ENCODE measurements at places on chromosomes 7 and 10. TPM values are rescaled to one million over a fixed set of nuclear protein-coding genes. Genes with fewer than 3 reads are reported as not detected.

DNA sequence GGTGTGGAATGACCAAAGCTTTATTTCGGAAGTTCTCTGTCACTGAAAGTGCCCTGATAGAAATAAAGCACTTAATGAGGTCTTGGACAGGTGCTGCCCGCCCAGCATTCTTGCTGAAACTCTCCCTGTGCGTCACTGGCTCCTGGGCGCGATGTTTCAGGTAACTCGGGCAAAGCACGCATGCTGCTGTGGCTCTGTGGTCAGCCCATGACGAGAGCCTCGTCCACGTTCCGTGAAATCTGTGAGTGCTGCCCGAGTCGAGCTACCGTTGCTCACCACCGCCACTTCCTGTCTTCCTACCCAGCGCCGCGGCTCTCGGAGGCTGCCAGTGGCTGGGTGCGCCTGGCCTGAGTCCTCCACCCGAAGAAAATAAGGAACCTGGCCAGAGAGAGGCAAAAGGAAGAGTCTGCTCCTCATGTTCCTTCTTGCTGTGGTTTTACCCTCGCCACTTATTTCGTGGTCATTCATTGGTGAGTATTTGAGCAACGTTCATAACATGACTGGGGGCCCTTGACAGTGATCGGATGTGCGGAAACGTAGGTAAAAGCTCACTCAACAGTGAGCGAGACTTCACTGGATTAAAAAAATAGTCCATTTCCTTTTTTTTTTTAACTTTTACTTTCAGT is 95.5 kb downstream of the MAP3K8 start:
- peak; percentile 63 for DNase-seq

- no peak for DNase-seq
Observed at GRCh38 chr10:4501306-4501705, 324.7 kb upstream of the AKR1E2 start.

DNA sequence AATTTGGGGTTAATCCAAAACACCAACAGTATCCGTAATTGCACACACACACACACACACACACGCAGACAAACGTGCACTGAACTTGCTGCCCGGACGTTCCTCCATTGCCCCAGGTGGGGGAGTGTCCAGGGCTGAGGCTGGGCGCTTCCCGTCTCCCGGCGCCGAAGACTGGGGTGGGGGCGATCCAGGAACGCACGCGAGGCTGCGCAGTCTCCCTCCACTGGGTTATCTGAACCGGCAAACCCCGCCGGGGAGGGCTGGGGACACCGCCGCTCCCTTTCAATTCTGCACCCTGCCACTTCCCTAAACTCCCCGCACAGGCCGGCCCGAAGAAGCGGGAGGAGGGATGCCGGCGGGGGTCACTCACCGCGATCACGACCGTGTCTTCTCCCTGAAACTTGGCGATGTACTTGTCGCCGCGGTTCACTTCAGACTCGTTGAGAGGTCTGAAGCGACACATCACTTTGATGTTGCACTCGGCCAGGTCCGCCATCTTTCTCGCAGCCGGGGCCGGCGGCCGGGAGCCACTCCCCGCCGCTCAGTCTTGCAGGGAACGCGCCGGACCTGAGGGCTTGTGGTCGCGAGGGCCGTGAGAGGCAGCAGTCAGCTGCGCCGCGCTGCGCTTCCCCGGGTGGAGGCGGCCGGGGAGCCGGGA is 618 bp downstream of the KIF5B start:
- peak; percentile 72 for DNase-seq

DNA sequence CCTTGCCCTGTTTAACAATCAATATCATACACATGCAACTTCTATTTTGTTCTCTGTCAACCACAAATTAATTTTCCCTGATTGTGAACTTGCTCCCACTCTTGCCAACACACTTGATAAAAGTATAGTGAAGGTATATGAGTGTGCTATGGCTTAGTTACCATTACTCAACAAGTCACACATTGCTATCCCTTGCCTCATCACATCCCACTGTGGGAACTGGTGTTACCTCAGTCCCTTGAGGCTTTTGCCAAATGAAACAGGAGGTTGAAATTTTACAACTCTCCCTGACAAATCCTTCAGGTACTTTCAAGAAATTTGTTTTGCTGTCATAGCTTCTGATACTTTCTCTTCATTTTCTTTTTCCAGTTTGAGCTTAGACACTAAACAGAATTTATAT is 472.5 kb upstream of the SEMA3D start:
- no peak for DNase-seq

DNA sequence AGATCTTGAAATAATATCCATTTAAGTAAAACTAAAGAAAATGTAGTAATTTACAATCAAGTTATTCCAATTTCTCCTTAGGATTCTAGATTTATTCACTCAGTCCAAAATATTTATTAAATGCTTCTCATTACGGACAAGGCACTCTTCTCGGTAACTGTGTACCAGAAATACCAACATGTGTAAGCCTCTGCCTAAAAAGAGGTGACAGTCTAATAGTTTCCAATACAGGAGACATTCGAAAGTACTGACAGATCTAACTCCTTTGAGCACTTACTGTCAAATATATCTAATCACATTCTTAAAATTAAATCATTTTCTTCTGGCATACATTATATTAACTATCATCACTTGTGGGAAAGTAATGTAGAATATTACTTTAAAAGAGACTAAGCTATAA is 26.9 kb downstream of the TMEM168 start:
- no peak for DNase-seq

DNA sequence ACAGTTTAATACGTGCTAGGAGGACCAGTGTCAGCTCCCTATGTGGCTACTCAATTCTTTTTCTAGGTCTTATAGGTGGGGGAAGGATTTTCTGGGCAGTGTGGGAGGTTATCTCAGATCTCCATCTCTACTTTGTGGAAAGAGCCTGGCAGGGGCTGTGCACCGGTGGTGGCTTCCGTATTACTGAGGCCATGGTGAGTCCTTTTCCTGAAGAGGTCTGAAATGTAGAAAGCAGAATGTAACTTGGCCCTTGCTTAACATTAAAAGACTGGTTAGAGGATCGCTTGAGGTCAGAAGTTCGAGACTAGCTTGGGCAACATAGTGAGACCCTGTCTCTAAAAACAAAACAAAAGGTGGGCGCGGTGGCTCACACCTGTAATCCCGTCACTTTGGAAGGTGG is 2.7 kb upstream of the TPST1 start:
- no peak for DNase-seq

DNA sequence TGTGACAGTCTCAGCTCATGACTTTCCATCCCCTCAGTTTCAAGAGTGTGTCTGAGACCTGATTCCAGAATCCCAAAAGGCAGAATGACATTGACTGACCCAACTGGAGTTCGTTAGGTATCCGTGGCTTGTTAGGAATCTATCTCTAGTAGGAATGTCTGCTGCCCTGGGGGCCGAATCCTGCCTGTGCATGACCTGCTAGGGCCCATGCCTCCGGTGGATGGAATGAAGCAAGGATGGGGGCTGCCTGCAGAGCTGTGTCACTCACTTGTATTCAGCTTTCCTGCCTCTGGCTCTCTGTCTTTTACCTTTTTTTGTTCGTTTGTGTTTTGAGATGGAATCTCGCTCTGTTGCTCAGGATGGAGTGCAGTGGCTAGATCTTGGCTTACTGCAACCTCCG is 129.5 kb downstream of the SDK1 start:
- DNase-seq = no peak

GRCh38 chr10:14567421-14567820 is 207.3 kb downstream of the FAM107B start:
- no peak for DNase-seq

DNA sequence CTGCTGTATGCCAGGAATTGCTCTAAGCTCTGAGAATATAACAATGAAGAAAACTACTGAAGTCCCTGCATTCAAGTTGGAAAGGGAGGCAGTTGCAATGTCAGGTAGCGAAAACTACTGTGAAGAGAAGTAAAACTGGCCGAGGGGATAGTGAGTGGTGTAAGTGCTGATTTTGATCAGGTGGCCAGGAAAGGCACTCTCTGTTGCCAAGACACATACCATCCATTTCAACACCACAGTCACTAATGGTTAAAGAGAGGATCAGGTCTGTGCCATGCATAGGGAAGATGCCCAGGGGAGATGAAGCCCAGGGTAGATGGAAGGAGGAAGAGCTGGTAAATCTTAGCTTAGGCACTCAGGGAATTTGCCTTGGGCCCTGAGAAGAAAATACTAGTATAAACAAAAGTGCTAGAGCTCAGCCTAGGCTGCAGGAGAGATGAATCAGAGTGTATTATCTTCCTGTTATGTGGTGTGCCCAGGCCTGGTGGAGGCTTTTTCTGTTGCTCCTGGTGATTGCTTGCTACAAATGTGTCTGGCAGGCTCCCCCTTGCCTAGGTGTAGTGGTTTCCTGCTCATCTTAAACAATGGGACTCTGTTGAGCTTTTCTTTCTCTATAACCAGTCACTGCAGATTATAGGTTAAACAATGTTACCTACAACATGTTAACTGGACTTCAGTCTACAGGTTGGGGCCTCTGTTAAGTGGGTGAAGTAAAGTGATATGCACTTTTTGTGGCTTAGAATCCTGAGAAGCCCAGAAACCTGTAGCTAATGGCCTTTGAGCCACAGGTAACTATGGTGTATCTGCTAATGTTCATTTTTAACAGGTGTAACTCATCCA is 125.5 kb downstream of the LRRC4 start:
- no peak for DNase-seq

DNA sequence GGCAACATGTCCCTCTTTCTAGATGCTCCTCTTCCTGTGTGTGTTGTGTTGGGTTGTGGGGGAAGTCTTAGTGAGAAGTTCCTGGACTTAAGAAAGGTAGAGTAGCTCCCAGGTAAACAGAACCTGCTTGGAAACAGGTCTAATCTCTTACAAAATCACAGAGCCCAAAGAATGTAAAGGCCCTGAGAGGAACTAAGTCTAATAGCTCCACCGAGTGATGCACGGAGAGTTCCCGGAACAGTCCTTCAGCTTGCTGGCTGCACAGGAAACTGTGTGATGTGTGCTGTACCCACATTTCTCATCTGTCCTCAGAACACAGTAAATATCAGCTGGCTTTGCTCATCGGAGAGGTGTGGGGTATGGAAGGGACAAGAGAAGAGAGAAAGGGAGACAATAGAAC is 182.6 kb upstream of the LYZL1 start:
- no peak for DNase-seq

- no peak for DNase-seq
Observed at GRCh38 chr7:13540429-13540828, 449.0 kb downstream of the ETV1 start.

DNA sequence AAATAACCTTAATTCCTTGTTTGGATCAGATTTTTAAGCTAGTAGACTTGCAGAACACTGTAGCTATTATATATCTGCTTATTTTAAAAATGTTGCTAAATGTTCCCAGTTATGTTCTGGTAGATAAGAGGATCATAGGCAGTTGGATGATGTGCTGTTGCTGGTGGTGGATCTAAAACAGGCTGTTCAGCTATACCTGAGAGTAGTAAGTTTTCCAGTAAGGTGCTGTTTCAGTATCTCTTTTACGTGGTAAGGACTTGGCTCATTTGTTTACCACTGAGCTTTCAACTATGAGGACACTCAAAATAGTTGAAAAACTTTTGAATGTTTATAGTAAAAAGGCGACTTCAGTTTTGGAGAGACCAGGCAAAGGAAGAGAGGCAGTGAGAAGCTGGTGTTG is 180.9 kb downstream of the CDK14 start:
- DNase-seq = no peak

DNA sequence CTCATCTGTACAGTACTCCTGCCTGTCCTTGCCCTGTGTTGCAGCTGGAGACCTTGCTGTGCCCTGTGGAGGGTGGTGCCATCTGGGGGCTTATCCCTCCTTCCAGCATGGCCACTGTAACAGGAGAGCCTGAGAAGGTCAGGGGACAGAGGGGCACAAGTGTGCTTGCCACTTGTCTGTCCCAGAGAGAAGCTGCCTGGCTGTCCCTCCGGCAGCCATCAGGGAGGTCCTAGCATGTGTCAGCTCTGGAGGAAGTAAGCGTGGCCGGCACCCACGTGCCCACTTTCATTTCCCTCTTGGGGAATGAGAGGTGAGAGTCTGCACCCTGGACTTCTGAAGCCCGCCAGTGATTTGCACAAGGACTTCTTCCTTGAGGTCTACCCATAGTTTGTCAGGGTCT is 97.0 kb upstream of the PPIF start:
- no peak for DNase-seq

DNA sequence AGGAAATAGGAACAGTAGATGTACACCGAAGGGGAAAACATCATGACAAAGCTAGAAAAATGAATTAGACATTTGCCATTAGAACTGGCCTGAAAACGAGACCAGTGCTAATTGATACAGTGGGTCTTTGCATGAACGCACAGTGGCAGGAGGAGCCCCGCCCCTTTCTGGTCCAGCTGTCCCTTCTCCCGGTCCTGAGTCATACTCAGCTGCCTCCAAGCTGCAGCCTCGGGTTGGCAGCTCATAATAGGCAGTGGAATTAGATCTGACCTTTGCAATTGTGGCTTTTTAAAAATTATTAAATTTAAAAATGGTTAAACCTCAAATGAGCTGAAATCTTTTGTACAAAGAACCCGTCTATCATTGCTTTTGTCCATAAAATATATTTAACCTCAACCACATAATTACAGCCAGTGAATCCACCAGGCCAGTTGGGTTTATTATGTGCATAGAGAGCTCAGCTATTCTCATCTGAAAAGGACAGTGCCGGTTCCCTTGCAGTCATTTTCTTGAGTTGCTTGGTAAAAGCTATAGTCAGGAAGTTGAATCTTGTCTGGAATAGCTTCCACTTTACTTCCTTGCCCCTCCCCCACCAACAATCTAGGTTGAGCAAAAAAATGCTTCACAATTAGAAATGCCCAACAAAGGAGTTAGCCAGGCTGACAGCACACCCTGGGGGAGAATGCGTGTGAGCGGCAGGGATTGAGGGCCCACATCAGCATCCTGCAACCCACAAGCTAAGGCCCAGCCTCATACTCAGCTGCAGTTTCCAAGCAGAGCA is 147.1 kb downstream of the BUB3 start:
- DNase-seq = peak; percentile 52

DNA sequence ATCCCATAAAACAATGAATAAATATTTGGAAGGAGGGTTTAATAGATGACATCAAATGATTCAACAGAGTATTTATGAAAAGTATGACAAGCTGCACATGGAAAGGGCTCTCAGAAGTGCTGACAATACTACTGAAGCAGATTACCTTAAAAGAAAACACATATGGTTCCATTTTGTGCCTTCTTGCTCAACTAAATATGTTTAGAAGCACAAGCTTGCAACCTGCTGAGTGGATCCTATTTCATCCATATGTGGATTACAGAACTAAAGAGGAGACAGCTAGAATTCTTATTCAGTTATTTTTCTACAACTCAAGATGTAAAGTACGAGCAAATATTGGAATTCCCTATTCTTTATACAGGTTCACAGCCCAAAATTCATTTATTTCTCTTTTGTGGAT is 340.6 kb downstream of the TFEC start:
- no peak for DNase-seq

- no peak for DNase-seq
Observed at GRCh38 chr10:15293862-15294842, 76.9 kb downstream of the FAM171A1 start.

- DNase-seq = no peak
Observed at GRCh38 chr7:46835556-46835955, 746.4 kb downstream of the TNS3 start.

NUTM2B gene
- total RNA-seq = 0.88 TPM

PPP1R9A gene
- 22.5 TPM for total RNA-seq

GIMAP7 gene
- 25.0 TPM for total RNA-seq

GRID2IP gene
- not detected for total RNA-seq

BZW2 gene
- total RNA-seq = 144 TPM

ZNF736 gene
- total RNA-seq = 5.5 TPM

CALCR gene
- total RNA-seq = 0.08 TPM

SMIM30 gene
- 85.9 TPM for total RNA-seq

DNAH11 gene
- 3.6 TPM for total RNA-seq

MSS51 gene
- 1.2 TPM for total RNA-seq

HOXA3 gene
- total RNA-seq = 0.68 TPM

ASB10 gene
- total RNA-seq = 8.2 TPM

Data from left cardiac atrium (tissue), 4 donors.